Erythroblast (primary cell): ENCODE measurements at places on chromosomes 6 and 20.

GRCh38 chr6:31711233-31711632, 3.9 kb upstream of the LY6G6D start:
- peak; percentile 45 for DNase-seq

- no peak for DNase-seq
Observed at GRCh38 chr6:85394853-85395538, 54.9 kb upstream of the NT5E start.

- no peak for DNase-seq
Observed at GRCh38 chr20:34956041-34956458, 382 bp downstream of the MYH7B start.

GRCh38 chr6:73642530-73642929, 11.3 kb downstream of the SLC17A5 start:
- no peak for DNase-seq
